ENCODE measurements at places on chromosomes 3 and 15.

GRCh38 chr15:77504306-77504705 is 83.6 kb downstream of the HMG20A start:
- no peak for DNase-seq

GRCh38 chr3:111717601-111718000 is 122.5 kb upstream of the ZBED2 start:
- DNase-seq = peak; percentile 83

GRCh38 chr3:59555593-59556315 is 505.9 kb upstream of the CFAP20DC start:
- no peak for DNase-seq

DNA sequence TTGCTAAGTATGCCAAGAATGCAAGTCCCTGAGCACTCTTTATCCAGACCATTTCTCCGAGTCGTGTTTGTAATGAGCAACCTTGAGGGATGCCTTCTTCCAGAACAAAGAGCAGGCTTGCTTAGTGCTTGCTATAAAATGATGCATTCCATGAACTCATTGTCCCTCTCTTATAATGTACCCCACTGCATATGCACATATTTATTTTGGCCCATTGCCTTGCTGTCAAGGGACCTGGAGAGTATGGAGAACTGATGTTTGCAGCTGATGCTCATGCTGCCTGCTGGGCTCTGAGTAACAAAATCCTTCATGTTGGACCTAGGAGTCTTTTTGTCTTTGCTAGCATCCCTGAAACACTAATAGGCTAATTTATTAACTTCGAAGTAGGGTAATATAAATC is 97.8 kb upstream of the AADACL2 start:
- DNase-seq = no peak

DNA sequence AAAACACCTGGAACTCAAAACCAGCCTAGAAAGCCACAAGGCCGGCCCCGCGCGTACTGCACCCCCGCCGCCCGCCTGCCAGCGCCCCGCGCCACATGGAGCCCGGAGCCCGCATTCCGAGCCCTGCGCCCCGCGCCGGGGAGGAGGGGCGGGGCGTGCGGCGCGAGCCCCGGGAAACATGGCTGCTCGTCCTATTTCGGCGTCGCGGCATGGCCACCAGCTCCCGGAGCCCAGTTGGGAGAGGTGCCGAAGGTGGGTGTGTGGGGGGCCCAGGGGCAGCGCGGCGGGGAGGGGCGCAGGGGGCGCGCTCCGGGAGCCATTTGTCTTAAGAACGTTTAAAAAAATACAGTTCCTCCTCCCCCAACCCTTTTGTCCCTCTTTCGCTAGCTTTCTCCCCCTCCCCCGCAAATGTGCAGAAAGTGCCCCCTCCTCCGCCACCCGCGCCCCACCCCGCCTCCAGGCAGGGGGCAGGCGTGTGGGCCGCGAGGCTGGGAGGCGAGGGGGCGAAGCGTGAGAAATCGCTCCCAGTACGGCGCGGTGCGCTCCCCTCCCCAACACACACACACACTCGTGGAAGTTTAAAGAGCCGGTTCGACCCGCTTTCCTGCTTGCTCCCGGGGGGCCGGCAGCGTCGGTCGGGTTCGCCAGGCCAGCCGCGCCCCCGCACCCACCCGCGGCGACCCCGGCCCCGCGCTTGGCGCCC is 2.5 kb downstream of the ANP32A start:
- DNase-seq = peak; percentile 79

- no peak for DNase-seq
Observed at GRCh38 chr3:134294302-134295280, 43.9 kb upstream of the RYK start.

GRCh38 chr3:161414907-161415306 is 43.6 kb upstream of the SPTSSB start:
- DNase-seq = no peak

DNA sequence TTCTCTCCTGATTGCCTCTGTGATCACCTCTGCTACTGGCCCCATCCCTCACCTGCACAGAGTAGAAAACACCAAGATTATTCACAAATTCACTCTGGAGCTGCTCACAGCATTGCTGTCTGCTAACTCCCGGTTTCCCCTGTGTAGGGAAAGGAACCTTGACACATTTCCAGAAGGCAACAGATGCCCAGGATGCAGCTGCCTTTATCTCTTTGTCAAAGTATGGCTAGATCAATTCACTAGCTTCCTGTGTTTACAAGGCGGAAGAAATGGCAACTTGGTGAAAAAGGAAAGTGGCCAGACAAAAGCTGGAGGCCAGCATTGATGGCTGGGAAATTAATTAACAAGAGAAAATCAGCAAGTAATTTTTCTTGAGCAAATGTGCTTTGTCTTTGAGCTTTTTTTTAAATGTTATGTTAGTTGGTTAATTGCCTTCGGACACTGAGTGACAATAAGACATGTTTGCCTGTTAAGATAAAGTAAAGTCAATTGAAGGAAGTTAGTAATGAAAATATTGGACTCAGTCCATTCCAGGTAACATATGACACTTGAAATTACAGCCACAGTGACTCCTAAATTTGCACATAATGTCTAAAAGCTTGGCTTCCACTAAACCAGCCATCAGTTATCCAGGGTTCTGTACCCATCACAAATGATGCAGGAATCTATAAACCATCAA is 394.6 kb upstream of the IL12A start:
- no peak for DNase-seq

GRCh38 chr3:32335365-32336112 is 56.1 kb upstream of the CMTM7 start:
- no peak for DNase-seq

- DNase-seq = no peak
Observed at GRCh38 chr3:124121379-124122312, 129.7 kb upstream of the ROPN1 start.

- DNase-seq = no peak
Observed at GRCh38 chr3:190642016-190642415, 128.1 kb downstream of the IL1RAP start.

- no peak for DNase-seq
Observed at GRCh38 chr3:107521469-107522059, 1.2 kb upstream of the BBX start.

- DNase-seq = no peak
Observed at GRCh38 chr15:67107014-67107812, 41.8 kb downstream of the SMAD3 start.

- no peak for DNase-seq
Observed at GRCh38 chr3:60801307-60801706, 449.9 kb downstream of the FHIT start.

DNA sequence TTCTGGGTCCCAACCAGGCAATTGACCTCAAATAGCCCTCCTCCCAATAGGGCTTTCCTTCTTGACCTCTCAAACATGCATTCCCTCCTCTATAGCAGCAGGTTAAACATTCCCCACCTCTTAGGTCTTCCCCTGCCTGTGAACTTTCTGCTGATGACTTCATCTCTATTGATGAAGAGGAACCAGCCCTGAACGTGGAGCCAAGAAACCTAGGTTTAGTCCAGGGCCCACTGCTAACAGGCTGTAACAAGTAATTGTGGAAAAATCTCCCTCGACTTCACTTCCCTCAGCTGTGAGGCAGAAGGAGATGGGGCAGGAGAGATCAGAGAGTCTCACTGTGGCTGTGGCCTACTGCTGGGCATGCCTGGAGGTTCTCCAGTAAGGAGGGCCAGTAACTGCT is 24.7 kb downstream of the ILDR1 start:
- no peak for DNase-seq
